ENCODE measurements at places on chromosomes 2 and 18. TPM values are rescaled to one million over a fixed set of nuclear protein-coding genes. Genes with fewer than 3 reads are reported as not detected.
A peak's percentile ranks its signal among the peaks of the same experiment; 100 is the strongest.

- no peak overlapping the region for H3K27ac ChIP-seq
- no peak for DNase-seq
- peak overlapping the region; percentile 25 for H3K4me3 ChIP-seq
- H3K27me3 ChIP-seq: no peaks in the 10 kb centered on the region
- peaks cover 7% of the 10 kb centered on the region for H3K4me1 ChIP-seq
Measured at GRCh38 chr18:13500869-13501542, 225.4 kb downstream of the FAM210A start.

- H3K27ac ChIP-seq: no peak overlapping the region
- no peak for DNase-seq
- no peaks in the 10 kb centered on the region for H3K36me3 ChIP-seq
- no peaks in the 10 kb centered on the region for H3K4me1 ChIP-seq
- H3K27me3 ChIP-seq: no peaks in the 10 kb centered on the region
- H3K4me3 ChIP-seq: no peak overlapping the region
Measured at GRCh38 chr2:40224318-40224717, 227.6 kb downstream of the SLC8A1 start.

GRCh38 chr2:154568413-154568812, 130.1 kb upstream of the KCNJ3 start:
- H3K27ac ChIP-seq: no peak overlapping the region
- DNase-seq: no peak
- no peaks in the 10 kb centered on the region for H3K27me3 ChIP-seq
- H3K36me3 ChIP-seq: no peaks in the 10 kb centered on the region

DNA sequence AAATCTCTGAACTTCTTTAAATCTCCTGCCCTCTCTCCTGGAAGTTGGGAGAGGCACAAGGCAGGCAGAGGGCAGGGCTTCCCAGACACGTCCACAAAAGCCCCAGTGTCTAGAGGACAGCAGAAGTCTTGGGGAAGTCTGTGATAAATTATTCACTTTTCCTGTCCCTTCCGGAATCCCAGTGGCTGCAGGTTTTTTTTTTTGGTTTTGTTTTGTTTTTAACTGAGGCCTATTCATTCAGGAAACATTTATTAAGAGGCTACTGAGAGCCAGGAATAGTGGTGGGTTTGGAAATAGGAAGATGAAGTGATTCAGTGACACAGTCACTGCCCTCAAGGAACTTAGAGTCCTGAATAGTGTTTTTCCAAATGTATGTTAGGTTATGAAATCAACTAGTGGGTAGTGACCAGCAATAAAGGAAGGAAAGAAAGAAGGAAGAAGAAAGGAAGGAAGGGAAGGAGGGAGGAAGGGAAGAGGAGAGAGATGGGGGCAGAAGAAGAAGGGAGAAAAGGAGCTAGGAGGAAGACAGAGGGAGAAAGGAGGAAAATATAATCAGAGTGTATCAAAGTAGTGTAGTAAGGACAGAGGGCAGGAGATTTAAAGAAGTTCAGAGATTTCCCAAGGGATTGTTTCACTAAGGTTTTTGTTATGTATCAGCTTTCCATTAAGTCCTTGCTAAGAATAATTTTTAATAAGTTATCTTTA, 98.9 kb upstream of the ZFP36L2 start:
- H3K27ac ChIP-seq: peak overlapping the region; percentile 70
- no peaks in the 10 kb centered on the region for H3K36me3 ChIP-seq
- no peak overlapping the region for H3K4me3 ChIP-seq
- no peak for DNase-seq
- peaks cover 13% of the 10 kb centered on the region for H3K4me1 ChIP-seq

- no peak overlapping the region for H3K4me3 ChIP-seq
- no peaks in the 10 kb centered on the region for H3K36me3 ChIP-seq
- no peaks in the 10 kb centered on the region for H3K27me3 ChIP-seq
- peaks cover 7% of the 10 kb centered on the region for H3K4me1 ChIP-seq
- DNase-seq: no peak
- H3K27ac ChIP-seq: no peak overlapping the region
Measured at GRCh38 chr18:58103339-58103985, 59.4 kb downstream of the NEDD4L start.

DNA sequence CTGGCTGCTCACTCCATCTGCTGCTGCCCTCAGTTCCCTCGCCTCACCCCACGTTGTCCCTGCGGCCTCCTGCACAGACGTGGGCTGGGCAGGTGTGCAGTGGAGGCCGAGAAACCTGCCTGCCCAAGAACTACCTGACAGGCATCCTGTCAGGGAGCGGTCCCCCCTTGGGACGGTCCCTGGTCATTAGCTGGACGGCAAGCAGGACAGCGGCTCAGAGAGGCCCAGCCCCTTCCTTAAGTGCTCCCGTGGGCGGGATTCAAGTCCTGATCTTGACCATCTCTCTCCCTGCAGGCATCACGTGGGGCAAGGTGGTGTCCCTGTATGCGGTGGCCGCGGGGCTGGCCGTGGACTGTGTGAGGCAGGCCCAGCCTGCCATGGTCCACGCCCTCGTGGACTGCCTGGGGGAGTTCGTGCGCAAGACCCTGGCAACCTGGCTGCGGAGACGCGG, 11.3 kb downstream of the BOK start:
- no peak overlapping the region for H3K27ac ChIP-seq
- no peaks in the 10 kb centered on the region for H3K27me3 ChIP-seq

GRCh38 chr2:23432531-23432930, 47.6 kb downstream of the KLHL29 start:
- H3K4me1 ChIP-seq: no peaks in the 10 kb centered on the region
- no peaks in the 10 kb centered on the region for H3K36me3 ChIP-seq
- no peak overlapping the region for H3K27ac ChIP-seq

- no peak for DNase-seq
- H3K4me3 ChIP-seq: no peak overlapping the region
- no peaks in the 10 kb centered on the region for H3K4me1 ChIP-seq
- H3K27me3 ChIP-seq: peaks cover 3% of the 10 kb centered on the region
- H3K36me3 ChIP-seq: no peaks in the 10 kb centered on the region
Measured at GRCh38 chr2:174063492-174064092, 98.4 kb upstream of the SP3 start.

DNA sequence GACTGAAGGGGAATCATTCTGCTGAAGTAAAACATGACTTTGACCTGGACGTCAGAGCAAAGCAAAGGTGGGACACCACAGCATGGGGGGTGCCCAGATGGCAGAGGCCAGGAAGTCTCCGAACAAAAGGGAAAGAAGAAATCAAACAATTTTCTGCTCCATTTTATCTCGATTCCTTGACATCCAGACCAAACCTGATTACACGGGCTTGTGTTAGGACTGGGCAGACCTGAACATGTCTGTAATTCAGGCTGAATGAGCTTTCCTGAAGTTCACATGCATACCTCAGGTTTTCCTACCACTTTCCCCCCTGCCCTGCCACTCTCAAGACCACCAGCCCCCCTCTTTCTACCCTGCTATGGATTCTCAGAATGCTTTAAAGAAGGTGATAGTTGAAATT, 44.8 kb upstream of the MEIS1 start:
- H3K4me3 ChIP-seq: no peak overlapping the region
- no peak for DNase-seq
- H3K27ac ChIP-seq: no peak overlapping the region
- no peaks in the 10 kb centered on the region for H3K36me3 ChIP-seq
- H3K27me3 ChIP-seq: no peaks in the 10 kb centered on the region
- H3K4me1 ChIP-seq: no peaks in the 10 kb centered on the region

DNA sequence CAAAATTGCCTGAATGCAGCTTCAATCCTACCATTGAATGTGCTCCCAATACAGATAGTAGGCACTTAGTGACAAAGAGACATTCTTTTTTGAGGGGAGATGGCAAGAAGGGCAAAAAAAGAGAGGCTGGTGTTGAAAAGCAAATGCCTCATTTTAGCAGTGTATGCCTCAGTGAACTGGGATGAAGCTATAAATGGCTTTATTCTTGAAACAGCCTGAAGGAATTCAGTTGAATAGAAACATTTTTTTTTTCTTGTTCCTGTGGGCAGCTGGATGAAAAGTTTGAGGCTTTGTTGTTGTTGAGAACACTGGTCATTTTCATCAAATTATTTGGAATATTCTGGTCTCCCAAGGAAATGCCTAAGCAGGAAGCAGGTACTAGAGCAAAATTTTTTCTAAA, 228.9 kb downstream of the RNF144A start:
- H3K27ac ChIP-seq: no peak overlapping the region
- no peaks in the 10 kb centered on the region for H3K4me1 ChIP-seq
- DNase-seq: no peak
- no peaks in the 10 kb centered on the region for H3K27me3 ChIP-seq
- no peak overlapping the region for H3K4me3 ChIP-seq

GRCh38 chr2:95530734-95531133, 46.2 kb upstream of the TRIM43B start:
- no peak overlapping the region for H3K4me3 ChIP-seq
- peaks cover 4% of the 10 kb centered on the region for H3K4me1 ChIP-seq
- no peak for DNase-seq
- no peak overlapping the region for H3K27ac ChIP-seq
- H3K27me3 ChIP-seq: no peaks in the 10 kb centered on the region

DNA sequence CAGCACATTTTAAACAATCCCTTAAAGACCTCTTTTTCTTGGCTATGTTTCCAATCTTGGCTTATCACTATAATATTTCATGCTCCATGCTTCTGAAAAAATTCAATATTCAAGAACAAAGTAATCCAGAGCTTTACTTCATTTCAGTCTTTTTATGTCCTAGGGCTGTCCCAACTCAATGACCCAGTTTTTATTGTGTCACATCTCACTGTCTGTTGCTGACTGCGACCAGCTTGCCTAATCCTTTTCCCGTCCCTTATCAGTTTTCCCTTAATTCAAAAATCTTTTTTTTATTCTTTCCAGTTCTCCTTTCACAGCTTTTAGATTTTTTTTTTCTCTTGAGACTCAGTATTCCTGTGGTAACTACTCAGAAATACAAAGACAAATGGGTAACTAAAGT, 10.2 kb downstream of the TMEM17 start:
- no peak overlapping the region for H3K27ac ChIP-seq
- no peaks in the 10 kb centered on the region for H3K27me3 ChIP-seq
- H3K4me1 ChIP-seq: peaks cover 8% of the 10 kb centered on the region
- no peak overlapping the region for H3K4me3 ChIP-seq
- no peak for DNase-seq

DNA sequence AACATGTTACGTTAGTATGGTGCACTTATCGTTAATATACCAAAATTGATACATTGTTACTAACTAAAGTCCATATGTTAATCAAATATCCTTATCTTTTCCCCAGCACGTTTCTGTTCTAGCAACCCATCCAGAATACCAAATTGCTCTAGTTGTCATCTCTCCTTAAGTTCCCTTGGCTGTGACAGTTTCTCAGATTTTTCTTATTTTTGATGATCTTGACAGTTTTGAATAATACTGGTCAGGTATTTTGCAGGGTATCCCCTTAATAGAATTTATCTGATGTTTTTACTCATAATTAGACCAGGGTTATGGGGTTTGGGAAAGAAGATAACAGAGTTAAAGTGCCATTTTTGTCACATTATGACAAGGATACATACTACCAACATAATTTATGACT, 47.8 kb downstream of the TFPI start:
- no peak for DNase-seq
- no peak overlapping the region for H3K4me3 ChIP-seq
- peaks cover 23% of the 10 kb centered on the region for H3K4me1 ChIP-seq
- H3K27ac ChIP-seq: no peak overlapping the region
- no peaks in the 10 kb centered on the region for H3K36me3 ChIP-seq

- no peak overlapping the region for H3K4me3 ChIP-seq
- H3K36me3 ChIP-seq: no peaks in the 10 kb centered on the region
- H3K27me3 ChIP-seq: no peaks in the 10 kb centered on the region
- no peak for DNase-seq
Measured at GRCh38 chr2:208208335-208209085, 18.7 kb upstream of the C2orf80 start.

- no peak overlapping the region for H3K27ac ChIP-seq
- H3K4me3 ChIP-seq: no peak overlapping the region
- H3K36me3 ChIP-seq: no peaks in the 10 kb centered on the region
- H3K4me1 ChIP-seq: no peaks in the 10 kb centered on the region
- no peaks in the 10 kb centered on the region for H3K27me3 ChIP-seq
Measured at GRCh38 chr18:39406941-39407340, 1841.3 kb upstream of the CELF4 start.

- peaks cover 85% of the 10 kb centered on the region for H3K36me3 ChIP-seq
- no peaks in the 10 kb centered on the region for H3K27me3 ChIP-seq
- H3K4me1 ChIP-seq: no peaks in the 10 kb centered on the region
- no peak overlapping the region for H3K4me3 ChIP-seq
- no peak for DNase-seq
- no peak overlapping the region for H3K27ac ChIP-seq
Measured at GRCh38 chr2:152655880-152656279, 61.4 kb downstream of the PRPF40A start.

GRCh38 chr2:50765146-50765545, 266.8 kb downstream of the NRXN1 start:
- no peaks in the 10 kb centered on the region for H3K36me3 ChIP-seq
- no peak overlapping the region for H3K4me3 ChIP-seq
- no peaks in the 10 kb centered on the region for H3K4me1 ChIP-seq

DNA sequence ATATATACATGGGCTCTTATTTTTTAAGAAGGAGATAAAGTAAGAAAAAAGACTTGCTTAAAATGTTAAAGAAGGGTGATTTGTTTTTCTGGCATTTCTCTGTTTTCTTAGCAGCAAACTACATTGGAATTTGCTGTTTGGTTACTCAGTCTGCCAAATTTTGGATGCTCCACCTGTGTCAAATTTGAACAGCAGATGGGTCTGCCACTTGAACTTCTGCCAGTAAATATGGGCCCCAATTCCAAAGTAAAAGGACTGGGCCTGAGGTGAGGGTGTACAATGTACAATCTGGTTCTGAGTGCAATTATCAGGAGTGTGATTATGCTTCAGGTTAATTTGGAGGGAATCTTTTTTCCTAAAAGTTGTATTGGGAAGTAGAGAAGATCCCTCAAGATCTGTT, 794.5 kb downstream of the DSC3 start:
- no peak for DNase-seq
- no peaks in the 10 kb centered on the region for H3K27me3 ChIP-seq
- no peaks in the 10 kb centered on the region for H3K4me1 ChIP-seq
- H3K27ac ChIP-seq: no peak overlapping the region

DNA sequence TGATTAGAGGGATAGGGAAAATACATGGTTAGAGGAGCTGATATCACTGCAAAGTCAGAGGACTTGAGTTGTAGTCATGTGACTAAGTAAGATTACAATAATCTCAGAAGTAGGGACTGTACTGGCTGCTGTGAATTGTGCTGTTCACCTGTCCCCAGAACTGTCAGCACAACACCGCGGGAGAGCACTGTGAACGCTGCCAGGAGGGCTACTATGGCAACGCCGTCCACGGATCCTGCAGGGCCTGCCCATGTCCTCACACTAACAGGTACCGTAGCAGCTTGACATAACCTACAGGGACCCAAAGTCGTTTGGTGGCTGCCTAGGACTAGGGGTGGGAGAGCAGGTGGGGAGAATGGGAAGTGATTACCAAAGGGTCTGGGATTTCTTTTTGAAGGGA, 132.8 kb upstream of the TTC39C start:
- H3K36me3 ChIP-seq: no peaks in the 10 kb centered on the region
- H3K4me1 ChIP-seq: peaks cover 13% of the 10 kb centered on the region
- no peak overlapping the region for H3K27ac ChIP-seq
- no peaks in the 10 kb centered on the region for H3K27me3 ChIP-seq
- H3K4me3 ChIP-seq: no peak overlapping the region

- H3K4me3 ChIP-seq: no peak overlapping the region
- peak overlapping the region; percentile 15 for H3K27ac ChIP-seq
- no peak for DNase-seq
- H3K36me3 ChIP-seq: no peaks in the 10 kb centered on the region
Measured at GRCh38 chr2:108579623-108580022, 45.4 kb downstream of the LIMS1 start.

The DSG2 gene
- 34.2 TPM for total RNA-seq

The SLC8A1 gene
- 53.8 TPM for total RNA-seq
